Tibial nerve (tissue), 4 donors: ENCODE measurements at places on chromosomes 11 and 22.

GRCh38 chr11:123904932-123905331, 3.0 kb downstream of the OR8D4 start:
- DNase-seq = no peak

- DNase-seq = no peak
Measured at GRCh38 chr11:68978931-68979594, 1.7 kb downstream of the MRGPRD start.

- no peak for DNase-seq
Measured at GRCh38 chr11:45079943-45080719, 66.3 kb upstream of the PRDM11 start.

- no peak for DNase-seq
Measured at GRCh38 chr11:12777208-12777874, 103.1 kb downstream of the TEAD1 start.

- DNase-seq = no peak
Measured at GRCh38 chr22:49264696-49265095, 563.0 kb downstream of the BRD1 start.

DNA sequence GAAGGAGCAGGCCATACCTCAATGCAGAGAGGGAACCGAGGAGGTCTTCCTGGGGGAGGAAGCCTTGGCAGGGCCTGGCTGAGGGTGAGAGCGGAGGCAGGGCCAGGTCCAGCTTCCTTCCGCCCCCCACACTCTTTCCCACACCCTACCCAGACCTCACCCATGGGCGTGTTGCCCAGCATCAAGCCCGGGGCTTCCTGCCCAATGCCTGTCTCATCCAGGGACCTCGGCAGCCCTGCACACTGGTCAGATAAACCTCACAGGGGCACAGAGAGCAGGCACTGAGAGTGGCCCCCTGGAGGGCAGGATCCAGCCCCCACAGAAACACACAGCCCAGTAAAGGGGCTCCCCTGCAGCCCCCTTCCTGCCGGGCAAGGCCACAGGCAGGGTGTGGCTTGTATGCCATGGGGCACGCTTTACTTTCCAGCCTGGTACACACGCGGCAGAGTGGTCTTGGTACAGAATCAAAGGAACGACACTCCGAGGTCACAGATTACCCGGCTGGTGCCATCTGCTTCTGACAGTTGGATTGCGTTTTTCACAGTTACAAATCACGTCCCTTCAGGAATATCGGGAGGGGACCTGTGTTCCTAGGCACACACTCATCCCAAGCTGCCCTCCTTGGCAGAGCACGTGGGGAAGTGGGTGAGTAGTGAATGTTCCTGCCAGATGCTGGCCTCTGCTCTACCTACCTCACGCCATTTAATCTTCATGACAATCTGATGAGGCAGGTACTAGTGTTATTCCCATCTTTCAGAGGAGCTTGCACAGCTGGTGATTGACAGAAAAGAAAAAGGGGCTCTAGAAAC, 20.0 kb upstream of the CD5 start:
- no peak for DNase-seq

GRCh38 chr11:69636512-69637197, 4.3 kb upstream of the CCND1 start:
- peak; percentile 64 for DNase-seq

DNA sequence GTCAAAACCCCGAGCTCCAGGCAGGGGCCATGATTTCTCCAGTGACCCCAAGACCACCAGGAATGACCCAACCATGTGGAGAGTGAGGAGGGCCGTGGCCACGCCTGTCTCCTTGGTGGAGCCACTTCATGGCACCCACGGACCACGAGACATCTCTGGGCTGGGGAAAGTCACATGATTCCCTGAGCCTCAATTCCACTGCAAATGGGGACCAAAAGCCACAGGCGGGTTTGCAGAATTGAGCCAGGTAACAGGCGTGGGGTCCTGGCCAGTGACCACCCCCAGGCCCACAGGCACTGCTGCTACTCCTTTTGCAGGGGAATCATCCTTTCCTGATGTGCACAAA, 178.9 kb downstream of the CTTN start:
- no peak for DNase-seq

DNA sequence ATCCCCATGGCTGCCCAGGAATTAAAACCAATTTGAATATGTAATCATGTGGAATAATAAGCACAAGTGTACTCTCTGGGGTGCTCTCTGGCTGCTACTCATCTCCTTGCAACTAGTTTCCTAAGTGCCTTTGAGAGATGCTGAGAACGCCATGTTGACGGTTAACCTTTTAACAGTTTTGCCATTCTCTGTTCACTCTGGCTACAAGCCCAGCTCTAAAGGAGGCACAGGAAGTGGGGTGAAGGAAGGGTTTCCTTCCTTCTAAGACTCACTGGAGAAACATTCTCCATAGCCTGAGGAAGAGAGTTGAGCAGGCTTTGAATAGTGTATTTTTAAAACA, 122.0 kb upstream of the ZC3H12C start:
- DNase-seq = no peak
